ENCODE measurements at places on chromosomes 11 and 22.

GRCh38 chr22:43170131-43170480 is 16.8 kb downstream of the TTLL12 start:
- DNase-seq: no peak

DNA sequence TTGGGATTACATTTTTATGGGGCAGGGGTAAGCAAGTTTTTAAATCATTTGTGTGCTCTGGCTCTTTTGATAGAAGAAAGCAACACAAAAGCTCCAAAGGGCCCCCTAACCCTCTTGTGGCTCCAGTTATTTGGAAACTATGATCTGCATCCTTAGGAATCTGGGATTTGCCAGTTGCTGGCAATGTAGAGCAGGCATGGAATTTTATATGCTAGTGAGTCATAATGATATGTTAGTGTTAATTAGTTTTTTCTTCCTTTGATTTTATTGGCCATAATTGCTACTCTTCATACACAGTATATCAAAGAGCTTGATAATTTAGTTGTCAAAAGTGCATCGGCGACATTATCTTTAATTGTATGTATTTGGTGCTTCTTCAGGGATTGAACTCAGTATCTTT is 10.1 kb downstream of the RAG1 start:
- DNase-seq: no peak

- no peak for DNase-seq
Observed at GRCh38 chr11:78417175-78417887, at the start of gene GAB2. GAB2 (minus strand) TSS chr11:78417820; CDS start chr11:78417720, 100 bp downstream.

- no peak for DNase-seq
Observed at GRCh38 chr11:71489311-71490043, 36.5 kb downstream of the NADSYN1 start.

GRCh38 chr11:133508468-133508867 is 23.8 kb downstream of the OPCML start:
- DNase-seq: peak; percentile 67

DNA sequence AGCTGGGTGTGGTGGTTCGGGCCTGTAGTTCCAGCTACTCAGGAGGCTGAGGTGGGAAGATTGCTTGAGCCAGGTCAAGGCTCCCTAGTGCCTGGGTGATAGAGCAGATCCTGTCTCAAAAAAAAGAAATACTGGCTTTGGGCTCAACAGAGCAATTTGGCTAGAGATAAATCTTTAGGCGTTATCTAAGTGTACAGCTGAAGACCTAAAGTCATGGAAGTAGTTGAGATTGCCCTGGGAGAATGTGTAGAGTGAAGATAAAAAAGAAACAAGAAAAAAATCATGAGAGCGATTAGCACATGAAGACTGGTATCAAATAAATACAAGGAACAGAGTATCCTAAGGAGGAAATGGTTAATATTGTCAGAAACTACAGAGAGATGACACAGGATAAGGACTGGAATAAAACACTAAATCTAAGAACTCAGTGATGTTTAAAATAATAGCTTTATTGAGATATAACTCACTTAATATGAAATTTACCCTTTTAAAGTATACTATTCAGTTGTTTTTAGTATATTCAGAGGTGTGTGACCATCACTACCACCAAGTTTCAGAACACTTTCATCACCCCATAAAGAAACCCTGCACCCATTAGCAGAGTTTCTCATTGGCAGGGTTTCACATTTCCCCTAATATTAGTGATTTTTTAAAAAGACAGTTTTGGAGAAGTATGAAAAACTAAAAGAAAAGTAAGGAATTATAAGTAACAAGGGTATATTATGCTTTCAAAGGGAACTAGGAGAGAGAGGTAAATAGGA is 20.7 kb downstream of the PIK3C2A start:
- DNase-seq: no peak

GRCh38 chr11:64007160-64007628 is 21.0 kb downstream of the OTUB1 start:
- DNase-seq: peak; percentile 41

Data from ELF-1 (cell line).